Ovary (tissue), 10 donors: ENCODE measurements at places on chromosomes 2 and 18.

DNA sequence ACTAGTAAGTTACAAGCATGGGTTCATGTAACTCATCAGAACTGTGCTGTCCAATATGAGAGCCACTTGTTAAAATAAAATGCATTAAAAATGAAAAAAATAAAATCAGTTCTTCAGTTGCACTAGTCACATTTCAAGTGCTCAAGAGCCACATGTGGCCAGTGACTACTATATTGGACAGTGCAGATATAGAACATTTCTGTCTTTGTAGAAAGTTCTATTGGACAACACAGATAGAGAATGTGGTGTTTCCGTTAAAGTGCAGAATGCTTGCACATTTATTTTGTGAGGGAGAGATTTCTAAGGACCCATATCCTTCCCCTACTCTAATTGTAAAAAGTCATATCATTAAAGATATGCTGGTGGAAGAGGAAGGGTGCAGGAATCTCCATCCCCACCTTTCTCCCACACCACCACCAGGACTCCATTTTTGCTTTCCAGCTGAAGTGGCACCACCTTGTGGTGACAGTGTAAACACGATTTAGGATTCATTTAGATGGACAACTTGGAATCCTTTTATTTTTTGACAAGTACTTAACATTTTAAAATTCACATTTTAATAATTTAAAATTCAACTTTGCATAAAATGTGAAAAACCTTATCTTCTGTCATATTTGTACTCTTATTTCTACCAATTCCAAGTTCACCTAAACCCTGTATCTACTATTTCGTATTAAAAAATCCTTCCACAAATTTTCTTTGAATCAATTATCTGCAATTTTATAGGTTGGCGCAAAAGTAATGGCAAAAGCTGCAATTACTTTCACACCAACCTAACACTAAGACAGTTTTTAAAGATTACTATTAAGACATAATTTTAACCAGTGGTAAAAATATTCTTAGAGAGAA lies 9.4 kb upstream of the CD302 start:
- no peak for DNase-seq

GRCh38 chr2:190986221-190986953 lies 27.6 kb downstream of the STAT1 start:
- no peak for DNase-seq

- no peak for DNase-seq
These were observed 5.8 kb downstream of the SLC14A2 start for GRCh38 chr18:45621061-45621511.

- DNase-seq = no peak
These were observed 13.6 kb upstream of the ADI1 start for GRCh38 chr2:3532941-3533340.

GRCh38 chr2:102116630-102117471 lies 25.7 kb upstream of the IL1R1 start:
- DNase-seq = no peak

GRCh38 chr2:98478907-98479306 lies 34.2 kb downstream of the INPP4A start:
- no peak for DNase-seq

GRCh38 chr18:50590593-50590992 lies 30.7 kb downstream of the MAPK4 start:
- no peak for DNase-seq

- DNase-seq = no peak
These were observed 107.4 kb upstream of the LRRTM4 start for GRCh38 chr2:77629539-77629938.

DNA sequence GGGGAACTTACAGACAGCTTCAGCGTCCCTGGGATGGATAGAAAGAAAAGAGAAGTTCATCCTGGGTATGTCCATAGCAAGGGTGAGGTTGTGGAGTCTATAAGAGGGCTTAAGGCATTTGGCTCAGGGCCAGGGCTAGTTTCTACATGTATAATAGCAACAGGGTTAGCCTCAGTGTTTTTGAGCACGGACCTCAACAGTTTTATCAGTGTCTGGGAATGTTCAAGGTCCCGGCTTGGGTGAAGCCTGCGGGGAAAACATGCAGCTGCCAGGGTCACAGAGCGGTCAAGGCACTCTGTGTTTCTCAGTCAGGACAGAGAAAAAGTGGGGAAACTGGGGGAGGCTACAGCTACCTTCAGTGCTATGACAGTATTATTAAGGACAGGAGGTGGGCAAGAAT lies 427.7 kb upstream of the HS6ST1 start:
- DNase-seq = peak; percentile 71

DNA sequence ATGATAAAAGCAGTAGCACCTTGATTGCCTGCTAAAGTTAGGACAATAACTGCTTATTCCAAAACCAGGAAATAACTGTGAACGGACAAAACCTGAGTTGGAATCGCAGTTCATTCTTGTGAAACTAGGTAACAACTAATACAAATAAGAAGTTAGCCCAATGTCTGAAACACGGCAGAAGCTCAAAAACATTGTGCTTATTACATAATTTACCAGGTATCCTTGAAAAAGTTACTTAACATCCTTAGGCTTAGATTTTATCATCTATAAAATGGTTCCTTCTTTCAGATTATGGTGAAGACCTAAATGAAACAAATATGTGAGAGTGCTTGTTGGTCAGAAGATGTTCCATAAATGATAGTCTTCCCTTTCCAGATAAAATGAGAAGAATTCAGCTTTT lies 32.4 kb downstream of the RTN4 start:
- no peak for DNase-seq

- no peak for DNase-seq
These were observed 94.5 kb upstream of the TMEM178A start for GRCh38 chr2:39571111-39571731.

DNA sequence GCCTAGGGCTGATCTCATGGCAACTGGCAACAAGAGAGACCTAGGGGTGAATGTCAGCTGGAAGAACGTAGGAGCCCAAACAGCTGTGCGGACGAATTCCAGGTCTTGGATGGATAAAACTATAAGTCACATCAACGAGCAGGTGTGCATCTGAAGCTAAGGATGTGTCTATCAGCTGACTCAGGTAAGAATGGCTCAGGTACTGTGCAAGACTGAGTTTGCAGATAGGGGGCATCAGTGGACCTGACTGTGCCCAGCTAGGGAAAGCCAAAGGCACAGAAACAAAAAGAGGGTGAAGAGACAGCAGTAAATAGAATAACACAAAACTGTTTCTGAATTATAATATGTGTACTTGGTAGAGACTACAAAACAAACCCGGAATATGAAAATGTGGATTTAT lies 357.3 kb downstream of the ZEB2 start:
- no peak for DNase-seq

DNA sequence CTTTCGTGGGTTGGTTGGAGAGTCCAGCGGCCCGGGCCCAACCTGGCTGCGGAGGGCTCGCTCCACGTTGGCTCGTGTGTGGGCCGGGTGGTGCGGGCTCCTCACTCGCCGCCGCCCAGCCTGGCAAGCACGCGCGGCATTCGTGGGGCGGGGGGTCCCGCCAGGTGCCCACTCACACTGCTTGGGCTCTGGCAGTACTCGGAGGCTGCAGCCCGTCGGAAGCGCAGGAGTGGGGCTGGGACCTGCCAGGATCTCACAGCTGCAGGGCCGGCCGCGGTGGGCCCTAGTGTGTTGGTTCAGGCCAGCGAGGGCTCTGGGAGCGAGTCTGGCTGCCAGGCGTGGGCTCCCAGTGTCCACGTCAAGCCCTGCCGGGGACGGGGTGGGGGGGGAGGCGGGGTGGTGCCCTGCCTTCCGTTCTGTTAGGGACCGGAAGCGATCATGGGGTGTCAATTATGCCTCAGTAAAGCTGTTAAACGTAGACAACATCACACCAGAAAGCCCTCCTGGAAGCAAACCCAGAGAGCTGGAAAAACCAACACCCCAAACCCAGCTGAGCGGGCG lies 1.0 kb upstream of the HS6ST1 start:
- DNase-seq = peak; percentile 17

DNA sequence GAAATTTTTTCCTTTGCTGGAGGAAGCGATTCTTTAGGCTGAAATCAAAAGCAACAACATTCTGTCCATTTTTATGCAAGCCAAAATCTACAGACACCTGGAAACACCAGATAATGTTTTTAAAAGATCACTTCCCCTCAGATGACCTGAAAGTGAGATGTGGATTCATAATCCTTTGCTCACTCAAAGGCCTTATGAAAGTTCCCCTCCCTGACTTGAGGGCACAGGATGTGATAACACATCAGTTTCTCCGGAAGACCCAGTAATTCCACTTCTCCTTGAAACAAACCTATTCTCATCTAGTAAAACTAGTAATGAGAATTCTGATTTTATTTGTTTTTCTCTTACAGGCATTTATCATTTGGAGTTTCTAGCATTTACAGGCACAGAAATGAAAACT lies 218.3 kb upstream of the RND3 start:
- DNase-seq = no peak

DNA sequence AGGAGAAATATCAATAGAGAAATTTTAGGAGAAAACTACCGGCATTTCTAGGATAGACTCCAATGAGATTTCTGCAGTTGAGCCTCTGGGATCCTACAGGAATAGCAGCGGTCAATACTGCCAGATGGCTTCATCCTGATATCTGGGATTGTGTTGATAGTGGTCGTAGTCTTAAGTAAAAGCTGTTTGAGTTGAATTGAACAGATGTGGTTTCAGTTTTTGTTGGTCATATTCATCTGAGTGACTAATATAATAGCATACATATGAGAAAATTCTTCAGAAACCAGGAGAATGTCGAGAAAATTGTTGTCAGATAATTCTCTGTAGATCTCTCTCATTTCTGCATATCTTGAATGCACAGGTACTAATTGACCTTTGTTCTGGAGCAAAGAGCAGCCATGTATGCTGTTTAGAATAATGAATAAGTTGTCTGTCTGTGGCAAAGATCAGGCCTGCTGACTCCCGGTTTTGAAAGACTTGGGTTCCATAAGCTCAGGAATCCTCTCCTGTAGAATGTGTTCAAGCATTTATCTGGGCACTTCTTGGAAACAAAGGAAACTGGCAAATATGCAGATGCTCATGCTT lies 288.1 kb downstream of the TMX3 start:
- no peak for DNase-seq

DNA sequence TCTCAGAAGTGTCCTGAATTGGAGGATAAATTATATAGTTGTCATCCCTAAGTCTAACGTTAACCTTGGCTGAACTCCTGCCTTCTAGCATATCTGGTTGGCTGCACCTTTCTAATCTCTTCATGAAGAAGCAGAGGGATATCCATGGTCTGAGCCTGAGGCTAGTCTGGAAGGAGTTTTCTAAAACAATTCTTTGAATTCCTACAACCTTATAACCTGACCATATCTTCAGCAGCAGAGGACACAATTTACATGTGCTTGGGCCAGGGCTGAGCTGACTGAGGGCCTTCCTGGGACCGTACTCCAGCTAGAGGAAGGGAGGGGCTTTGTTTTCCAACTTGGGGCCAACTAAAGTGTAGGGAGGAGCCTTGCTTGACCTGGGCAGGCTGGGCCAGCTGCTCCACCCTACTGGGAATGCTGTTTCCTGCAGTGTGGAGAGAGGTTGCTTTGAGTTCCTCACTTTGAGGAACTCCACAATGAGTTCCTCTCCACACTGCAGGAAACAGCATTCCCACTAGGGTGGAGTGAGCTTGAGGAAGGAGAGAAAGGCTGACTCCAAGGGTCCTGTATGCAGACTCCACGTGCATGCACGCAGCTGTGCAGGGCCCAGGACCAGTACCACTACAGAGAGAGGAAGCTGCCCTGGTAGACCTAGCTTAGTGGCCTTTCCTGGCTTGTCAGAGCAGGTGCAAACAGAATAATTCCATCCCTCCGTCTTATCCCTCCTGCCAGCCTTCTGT lies 19.6 kb downstream of the CEP68 start:
- DNase-seq = peak; percentile 60

- DNase-seq = no peak
These were observed 27.3 kb upstream of the NRP2 start for GRCh38 chr2:205654878-205655605.

DNA sequence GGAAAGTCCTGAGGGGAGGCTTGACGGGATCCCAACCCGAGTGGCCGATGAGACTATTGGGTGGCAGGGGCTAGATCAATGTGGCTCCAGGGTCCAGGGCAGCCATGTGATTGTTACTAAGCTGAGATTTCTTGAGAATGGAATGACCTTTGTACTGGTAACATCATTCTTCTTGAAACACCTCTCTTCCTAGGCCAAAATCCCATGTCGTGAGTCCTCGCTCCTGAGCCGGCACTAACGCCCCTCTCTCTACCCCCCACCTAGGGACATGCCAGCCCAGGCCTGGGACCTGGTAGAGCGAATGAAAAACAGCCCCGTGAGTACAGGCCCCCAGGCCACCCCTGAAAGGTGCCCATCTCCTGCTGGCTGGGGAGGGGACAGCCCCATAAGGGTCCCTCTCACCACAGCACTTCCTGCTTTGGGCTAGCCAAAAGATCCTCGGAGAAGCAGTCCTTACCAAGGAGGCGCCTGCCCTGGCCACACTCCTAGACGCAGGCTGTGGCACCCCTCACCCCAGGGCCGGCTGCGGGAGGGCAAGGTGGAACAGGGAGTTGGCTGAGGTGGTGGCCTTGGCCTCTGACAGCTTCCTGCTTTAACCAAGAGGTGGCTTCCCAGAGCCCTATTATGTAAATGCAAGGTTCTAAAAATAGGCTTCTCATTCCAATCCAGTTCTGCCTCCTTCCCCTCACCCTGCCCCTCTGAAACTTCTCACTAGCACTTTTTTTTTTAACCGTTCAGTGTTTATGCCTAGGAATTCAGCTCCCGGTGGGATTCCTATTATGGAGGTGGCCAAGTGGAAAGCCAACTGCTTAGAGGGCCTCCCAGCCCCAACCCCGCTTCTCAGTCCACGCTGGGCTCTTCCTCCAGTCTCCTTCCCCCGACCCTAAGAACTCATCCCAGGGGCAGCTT lies 126.6 kb upstream of the PPP1CB start:
- peak; percentile 88 for DNase-seq

GRCh38 chr2:230155359-230155758 lies 64.4 kb downstream of the SP110 start:
- no peak for DNase-seq

- no peak for DNase-seq
These were observed 109.2 kb downstream of the THADA start for GRCh38 chr2:43486603-43487002.

- DNase-seq = no peak
These were observed 2.3 kb upstream of the NCKAP5 start for GRCh38 chr2:133570542-133570941.

DNA sequence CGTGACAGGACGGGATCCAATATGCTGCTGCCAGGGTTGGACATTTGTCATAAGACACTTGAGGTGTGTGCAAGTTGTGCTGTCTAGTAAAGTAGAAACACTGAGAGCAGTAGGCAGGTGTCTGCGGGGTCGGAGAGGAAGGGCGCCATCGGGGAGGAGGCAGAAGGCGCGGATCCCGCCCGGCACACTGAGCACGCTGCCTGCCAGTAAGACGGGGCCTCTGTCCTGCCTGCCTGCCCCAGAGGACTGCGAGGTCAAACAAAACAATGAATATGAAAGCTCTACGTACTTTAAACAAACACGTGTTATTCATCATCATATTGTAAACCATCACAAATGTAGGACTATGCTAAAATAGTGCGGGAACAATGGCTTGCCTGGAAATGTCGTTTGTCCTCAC lies 349.3 kb upstream of the SALL3 start:
- DNase-seq = no peak

- no peak for DNase-seq
These were observed 908 bp downstream of the ERLEC1 start for GRCh38 chr2:53787614-53788289.

- DNase-seq = no peak
These were observed 90.1 kb downstream of the ALPK2 start for GRCh38 chr18:58538604-58539386.
